ENCODE measurements at places on chromosomes 1 and 21.

DNA sequence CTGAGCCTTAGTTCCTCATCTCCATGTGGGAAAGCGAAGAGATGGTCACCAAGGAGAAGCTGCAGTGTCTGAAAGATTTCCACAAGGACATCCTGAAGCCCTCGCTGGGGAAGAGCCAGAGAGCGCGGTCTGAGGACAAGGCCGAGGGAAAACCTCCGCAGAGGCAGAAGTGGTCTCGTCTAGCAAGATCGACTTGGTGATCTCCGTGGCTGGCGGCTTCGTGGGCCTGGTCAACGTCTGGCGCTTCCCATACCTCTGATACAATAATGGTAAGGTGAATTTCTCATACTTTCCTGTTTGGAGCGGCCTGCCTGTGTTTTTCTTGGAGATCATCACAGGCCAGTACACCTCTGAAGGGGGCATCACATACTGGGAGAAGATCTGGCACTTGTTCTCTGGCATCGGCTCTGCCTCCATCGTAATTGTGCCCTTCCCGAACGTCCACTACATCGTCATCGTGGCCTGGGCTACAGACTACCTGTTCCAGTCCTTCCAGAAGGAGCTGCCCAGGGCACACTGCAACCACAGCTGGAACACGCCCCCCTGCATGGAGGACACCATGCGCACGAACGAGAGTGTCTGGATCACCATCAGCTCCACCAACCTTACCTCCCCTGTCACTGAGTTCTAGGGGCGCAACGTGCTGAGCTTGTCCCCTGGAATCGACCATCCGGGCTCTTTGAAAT, 841.1 kb upstream of the TMPRSS15 start:
- DNase-seq = no peak

- no peak for DNase-seq
These were observed 42.0 kb downstream of the TMCC2 start for GRCh38 chr1:205269711-205270110.

DNA sequence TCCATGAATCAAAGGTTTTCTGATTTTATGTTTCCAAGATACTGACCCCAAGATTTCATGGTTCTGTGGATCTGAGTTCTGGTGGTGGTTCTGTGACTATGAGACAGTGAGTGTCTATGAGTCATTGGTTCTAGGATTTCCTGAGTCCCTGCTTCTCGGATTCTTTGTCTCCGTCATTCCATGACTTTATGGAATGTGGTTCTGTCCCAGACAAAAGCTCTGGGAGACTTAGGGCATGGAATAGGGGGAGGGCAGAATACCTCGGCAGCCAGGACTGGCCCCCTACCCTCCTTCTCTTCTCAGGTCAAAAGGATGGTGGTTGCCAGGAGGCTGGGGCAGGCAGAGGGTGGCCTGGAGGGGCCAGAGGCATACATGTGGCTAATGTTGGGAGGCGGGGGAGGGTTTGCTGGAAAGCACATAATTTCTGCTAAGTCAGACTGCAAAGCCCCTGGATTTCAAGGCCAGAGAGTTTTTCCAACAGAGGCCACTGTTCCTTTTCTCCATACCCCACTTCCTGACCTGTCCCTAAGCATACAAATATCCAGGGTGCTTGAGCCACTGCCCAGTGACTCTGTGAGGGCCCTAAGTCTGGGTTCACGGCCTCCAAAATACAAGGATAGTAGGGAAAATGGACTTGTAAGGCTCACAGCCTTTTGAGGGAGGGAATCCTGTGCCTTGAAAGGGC, 17.2 kb downstream of the CDCP2 start:
- DNase-seq = no peak

DNA sequence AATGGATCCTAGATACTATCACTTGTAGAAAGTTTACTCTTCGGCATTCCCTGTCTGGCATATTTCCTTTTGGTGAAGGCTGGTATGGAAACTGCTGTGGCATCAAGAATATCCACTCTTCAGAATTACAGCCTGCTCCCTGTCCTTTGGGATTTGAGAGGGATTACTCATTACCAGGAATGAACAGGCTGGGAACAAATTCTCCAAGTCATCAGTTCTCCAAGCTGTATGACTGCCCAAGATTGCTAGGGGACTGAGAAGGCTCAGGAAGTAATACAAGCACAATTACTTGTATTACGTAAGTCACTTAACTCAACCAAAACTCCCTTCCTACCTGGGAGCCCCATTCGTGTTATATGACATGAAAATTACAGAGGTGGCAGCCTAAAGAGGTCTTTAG, 49.6 kb downstream of the CD58 start:
- DNase-seq = no peak

DNA sequence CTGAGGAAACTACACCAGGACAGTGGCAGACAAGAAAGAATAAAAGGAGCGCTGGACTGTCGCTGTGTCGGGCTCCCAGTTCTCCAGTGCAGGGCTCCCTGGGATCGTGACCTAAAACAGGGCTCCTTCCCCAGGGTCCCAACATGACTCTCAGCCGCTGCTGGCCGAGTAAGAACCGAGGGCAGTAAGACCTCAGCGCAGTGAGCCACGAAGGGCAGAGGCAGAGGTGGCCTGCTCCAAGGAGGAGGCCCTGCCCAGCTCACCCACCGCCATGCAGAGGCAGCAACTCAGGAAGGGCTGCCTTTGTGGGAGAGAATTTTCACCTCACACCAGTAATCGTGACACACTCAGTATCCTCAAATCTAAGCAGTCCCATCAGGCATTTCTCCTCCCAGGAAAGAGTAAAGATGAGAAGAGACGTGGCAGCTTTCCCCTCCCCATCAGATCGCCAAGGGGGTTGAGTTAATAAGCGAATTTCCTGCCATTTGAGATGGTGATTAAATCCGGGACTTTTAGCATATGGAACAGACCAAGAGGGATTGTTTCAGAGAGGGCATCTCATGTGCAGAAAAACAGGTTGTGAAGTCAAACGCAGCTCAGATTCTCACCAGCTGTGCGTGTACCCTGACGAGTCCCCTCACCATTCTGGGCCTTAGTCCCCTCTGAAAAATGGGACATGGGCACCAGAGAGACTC, 19.8 kb upstream of the ARTN start:
- no peak for DNase-seq

Measured in endothelial cell (in vitro differentiated cells).